DND-41 (cell line): ENCODE measurements at places on chromosomes 12 and 14.

GRCh38 chr12:90048918-90049317 lies 340.3 kb upstream of the ATP2B1 start:
- no peak overlapping the region for H3K27ac ChIP-seq
- DNase-seq = no peak
- no peaks in the 10 kb centered on the region for H3K4me1 ChIP-seq
- H3K27me3 ChIP-seq = no peaks in the 10 kb centered on the region

DNA sequence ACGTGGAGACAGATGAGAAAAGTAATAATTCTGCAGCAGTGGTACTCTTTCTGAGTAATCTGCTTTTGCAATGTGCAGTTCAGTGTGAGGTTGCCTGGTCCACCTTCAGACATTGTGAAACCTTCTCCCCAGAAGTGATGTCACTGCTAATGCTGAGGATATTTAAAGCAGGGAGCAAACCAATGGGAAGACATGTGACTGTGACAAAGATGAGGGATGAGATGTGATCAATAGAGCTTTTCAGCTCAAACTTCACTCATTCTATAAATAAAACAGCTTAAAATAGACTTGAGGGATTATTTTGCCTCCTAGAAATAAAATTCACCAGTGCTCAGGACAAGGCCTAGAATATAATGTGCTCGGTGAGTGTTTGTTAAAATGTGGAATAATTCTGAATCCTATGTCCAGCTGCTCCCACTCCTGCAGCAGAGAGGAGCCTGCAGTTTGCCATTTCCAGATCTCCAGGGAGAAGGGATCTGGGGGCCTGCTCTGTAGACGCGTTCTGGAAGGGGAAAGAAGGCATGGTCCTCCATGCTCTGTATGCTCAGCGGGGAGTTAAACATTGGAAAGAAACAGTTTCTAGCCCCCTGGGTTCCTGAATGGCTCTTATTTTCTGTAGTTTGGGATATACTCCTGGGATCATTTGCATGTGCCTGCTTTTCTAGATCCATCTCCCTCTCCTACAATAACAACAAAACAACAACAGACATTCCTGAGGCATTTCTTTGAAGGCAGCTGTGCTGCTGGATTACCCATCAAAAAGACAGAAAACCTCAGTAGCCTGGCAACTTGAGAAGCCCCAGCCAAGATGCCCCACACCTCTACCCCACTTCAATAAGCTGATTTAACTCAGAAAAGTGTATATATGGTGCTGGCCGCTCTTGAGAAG lies 8.9 kb downstream of the SLC7A8 start:
- H3K36me3 ChIP-seq = no peaks in the 10 kb centered on the region
- no peak for DNase-seq
- no peak overlapping the region for H3K4me3 ChIP-seq
- H3K4me1 ChIP-seq = no peaks in the 10 kb centered on the region
- H3K27me3 ChIP-seq = peaks cover 50% of the 10 kb centered on the region

- H3K27me3 ChIP-seq = no peaks in the 10 kb centered on the region
- H3K4me3 ChIP-seq = no peak overlapping the region
Measured at GRCh38 chr14:88352698-88353097, 29.6 kb upstream of the KCNK10 start.

GRCh38 chr14:89621791-89622638 lies 205.0 kb upstream of the FOXN3 start:
- H3K4me1 ChIP-seq = peaks cover 20% of the 10 kb centered on the region
- DNase-seq = no peak
- H3K36me3 ChIP-seq = no peaks in the 10 kb centered on the region
- H3K27ac ChIP-seq = no peak overlapping the region

- no peak overlapping the region for H3K4me3 ChIP-seq
- no peaks in the 10 kb centered on the region for H3K4me1 ChIP-seq
- no peaks in the 10 kb centered on the region for H3K27me3 ChIP-seq
- DNase-seq = no peak
- no peaks in the 10 kb centered on the region for H3K36me3 ChIP-seq
Measured at GRCh38 chr12:94507455-94507854, 47.8 kb upstream of the CEP83 start.

- DNase-seq = no peak
- no peak overlapping the region for H3K4me3 ChIP-seq
- H3K27me3 ChIP-seq = no peaks in the 10 kb centered on the region
Measured at GRCh38 chr12:97075934-97076630, 169.0 kb downstream of the NEDD1 start.

GRCh38 chr14:104112113-104112505 lies 26.3 kb upstream of the KIF26A start:
- no peaks in the 10 kb centered on the region for H3K27me3 ChIP-seq
- no peak for DNase-seq
- H3K36me3 ChIP-seq = no peaks in the 10 kb centered on the region
- no peak overlapping the region for H3K27ac ChIP-seq
- no peak overlapping the region for H3K4me3 ChIP-seq

GRCh38 chr14:61562321-61563161 lies 132.8 kb upstream of the HIF1A start:
- no peak overlapping the region for H3K4me3 ChIP-seq
- no peaks in the 10 kb centered on the region for H3K27me3 ChIP-seq
- DNase-seq = no peak
- H3K36me3 ChIP-seq = no peaks in the 10 kb centered on the region

GRCh38 chr12:3249081-3249800 lies 172.1 kb downstream of the TSPAN9 start:
- no peaks in the 10 kb centered on the region for H3K36me3 ChIP-seq
- no peak overlapping the region for H3K4me3 ChIP-seq
- no peak overlapping the region for H3K27ac ChIP-seq

DNA sequence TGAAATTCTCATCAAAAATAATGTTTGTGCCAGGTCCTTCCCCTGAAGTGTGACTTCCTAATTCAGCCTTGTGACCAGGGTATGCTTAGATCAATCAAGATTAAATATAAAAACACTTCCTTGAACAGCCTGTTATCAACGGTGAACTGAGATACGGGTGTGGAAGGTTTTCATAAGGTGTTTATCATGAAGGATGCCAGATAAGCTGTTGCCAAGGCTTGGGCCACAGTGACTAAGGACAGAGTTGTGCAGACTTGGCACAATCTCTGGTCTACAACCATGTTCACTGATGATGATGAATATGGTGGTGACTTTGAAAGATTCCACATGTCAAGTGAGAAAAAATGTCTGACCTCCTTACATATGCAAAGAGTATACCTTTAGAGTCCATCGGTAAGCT lies 51.3 kb upstream of the LIN7A start:
- no peaks in the 10 kb centered on the region for H3K27me3 ChIP-seq
- DNase-seq = no peak
- H3K4me3 ChIP-seq = no peak overlapping the region
- H3K27ac ChIP-seq = no peak overlapping the region
- no peaks in the 10 kb centered on the region for H3K36me3 ChIP-seq
- no peaks in the 10 kb centered on the region for H3K4me1 ChIP-seq

- no peaks in the 10 kb centered on the region for H3K4me1 ChIP-seq
- H3K4me3 ChIP-seq = no peak overlapping the region
- no peaks in the 10 kb centered on the region for H3K36me3 ChIP-seq
- H3K27me3 ChIP-seq = no peaks in the 10 kb centered on the region
- no peak overlapping the region for H3K27ac ChIP-seq
- no peak for DNase-seq
Measured at GRCh38 chr12:124131659-124132058, 158.6 kb downstream of the ZNF664 start.

DNA sequence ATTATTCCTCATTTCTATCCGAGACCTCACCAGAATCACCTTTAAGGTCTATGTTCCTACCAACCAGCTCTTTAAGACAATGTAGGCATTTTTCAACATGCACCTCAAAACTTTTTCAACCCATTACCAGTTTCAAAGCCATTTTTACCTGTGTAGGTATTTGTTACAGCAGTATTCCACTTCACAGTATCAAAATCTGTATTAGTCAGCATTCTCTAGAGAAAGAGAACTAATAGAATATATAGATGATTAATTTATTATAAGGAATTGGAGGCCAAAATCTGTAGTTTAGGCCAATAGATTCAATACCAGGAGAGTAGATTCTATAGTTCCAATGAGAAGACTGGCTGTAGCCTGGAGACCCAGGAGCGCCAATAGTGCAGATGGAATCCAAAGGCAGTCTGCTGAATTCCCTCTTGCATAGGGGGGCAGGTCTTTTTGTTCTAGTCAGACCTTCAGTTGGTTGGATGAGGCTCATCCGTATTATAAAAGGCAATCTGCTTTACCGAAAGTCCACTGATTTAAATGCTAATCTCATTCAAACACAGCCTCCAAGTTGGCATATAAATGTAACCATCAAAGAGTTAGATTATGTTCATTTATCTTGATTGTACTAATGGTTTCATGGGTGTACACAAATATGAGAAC lies 151.6 kb upstream of the SYT1 start:
- DNase-seq = no peak
- no peaks in the 10 kb centered on the region for H3K27me3 ChIP-seq
- H3K4me1 ChIP-seq = no peaks in the 10 kb centered on the region
- no peaks in the 10 kb centered on the region for H3K36me3 ChIP-seq
- H3K4me3 ChIP-seq = no peak overlapping the region

DNA sequence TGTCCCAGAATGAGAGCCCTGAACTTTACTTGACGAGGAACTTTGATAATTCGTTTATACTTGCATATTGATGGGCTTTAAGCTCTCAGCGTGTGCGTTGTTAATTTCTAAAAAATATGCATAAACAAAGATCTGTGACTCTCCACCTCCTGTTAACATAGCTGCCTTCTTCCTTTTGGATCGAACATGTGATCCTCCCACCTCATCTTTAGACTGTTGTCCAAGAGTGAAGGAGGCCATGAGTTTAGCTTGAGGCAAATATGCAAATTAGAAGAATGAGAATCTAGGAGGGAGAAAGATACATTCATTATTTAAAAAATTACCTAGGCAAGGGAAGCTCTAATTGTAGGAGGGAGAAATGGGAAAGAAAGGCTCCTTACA lies 617 bp downstream of the TTC8 start:
- no peaks in the 10 kb centered on the region for H3K36me3 ChIP-seq
- peaks cover 19% of the 10 kb centered on the region for H3K4me1 ChIP-seq
- H3K27ac ChIP-seq = peak overlapping the region; percentile 85; the same call in 1 of the 2 replicates

DNA sequence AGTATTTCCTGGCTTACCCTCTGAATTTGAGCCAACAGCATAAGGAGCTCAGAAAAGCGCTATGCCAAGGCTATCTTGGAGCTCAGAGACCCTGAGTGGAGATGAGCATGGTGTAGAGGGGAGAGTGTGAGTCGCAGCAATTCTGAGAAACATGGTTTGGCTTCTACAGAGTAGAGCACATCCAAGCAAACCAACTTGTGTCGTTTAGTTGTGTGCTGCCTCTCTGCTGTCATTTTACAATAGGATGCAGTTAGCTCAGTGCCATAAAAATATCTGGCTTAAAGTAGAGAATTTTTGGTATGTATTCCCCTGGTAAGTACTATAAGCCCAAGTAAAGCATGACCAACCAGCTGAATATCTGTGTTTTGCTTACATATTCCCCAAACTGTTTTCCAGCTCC lies 249.2 kb downstream of the TRHDE start:
- no peaks in the 10 kb centered on the region for H3K27me3 ChIP-seq
- no peak for DNase-seq
- no peak overlapping the region for H3K4me3 ChIP-seq
- no peak overlapping the region for H3K27ac ChIP-seq
- no peaks in the 10 kb centered on the region for H3K4me1 ChIP-seq
- H3K36me3 ChIP-seq = no peaks in the 10 kb centered on the region

DNA sequence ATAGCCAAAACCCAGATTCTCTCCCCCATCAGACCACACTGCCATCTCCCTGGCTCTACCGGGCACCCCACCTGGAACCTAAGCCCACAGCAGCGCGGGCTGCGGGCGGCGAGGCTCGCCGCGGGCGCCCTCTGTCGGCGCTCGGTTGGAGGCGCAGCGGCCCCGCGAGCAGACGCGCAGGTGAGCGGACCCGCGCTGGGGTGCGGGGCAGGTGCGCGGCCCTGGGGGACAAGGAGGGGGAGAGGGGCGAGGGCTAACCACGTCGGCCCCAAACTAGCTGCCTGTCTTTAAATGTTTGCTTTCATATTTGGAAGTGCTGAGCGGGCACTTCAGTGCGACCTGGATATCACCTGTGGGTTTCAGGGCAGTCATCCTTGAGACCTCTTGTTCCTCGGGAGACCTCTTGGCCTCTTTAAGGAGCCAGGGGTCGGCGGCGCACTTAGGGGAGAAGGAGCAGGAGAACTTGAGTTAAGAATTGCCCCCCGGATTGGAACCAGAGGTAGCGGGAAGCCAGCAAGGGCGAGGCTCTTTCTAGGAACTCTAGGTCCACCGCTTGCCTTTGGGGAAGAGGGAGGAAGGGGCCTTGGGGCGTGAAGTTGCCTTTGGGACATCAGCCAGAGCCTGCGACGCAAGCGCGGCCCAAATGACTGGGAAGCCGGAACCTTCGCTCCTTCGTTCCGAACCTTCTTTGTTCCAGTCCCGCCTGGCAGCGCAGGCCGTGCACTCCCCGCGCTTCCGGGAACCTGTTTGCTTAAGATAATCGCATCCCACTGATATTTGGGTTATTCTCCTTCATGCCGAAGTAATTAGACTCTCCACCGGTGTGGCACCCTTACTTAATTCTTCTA lies 78.7 kb downstream of the NEDD1 start:
- DNase-seq = no peak
- no peaks in the 10 kb centered on the region for H3K36me3 ChIP-seq
- H3K27ac ChIP-seq = no peak overlapping the region
- no peak overlapping the region for H3K4me3 ChIP-seq
- no peaks in the 10 kb centered on the region for H3K4me1 ChIP-seq

DNA sequence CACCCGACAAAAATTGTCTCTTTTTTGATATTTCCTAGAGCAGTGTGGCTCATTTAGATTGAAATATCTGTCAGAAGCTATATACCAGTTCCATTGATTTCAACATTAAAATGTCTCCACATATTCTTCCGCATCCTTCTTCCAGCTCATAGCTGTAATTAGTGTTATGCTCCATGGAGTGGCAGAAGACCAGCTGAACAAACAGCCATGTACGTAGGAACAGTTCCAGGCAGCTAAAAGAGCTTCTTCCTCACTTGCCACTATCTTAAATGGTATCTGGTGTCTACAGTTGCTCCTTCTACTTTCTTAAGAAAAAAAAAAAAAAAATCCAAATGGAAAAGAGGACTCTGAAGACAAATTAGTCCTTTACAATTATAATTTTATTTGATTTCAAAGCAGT lies 848.0 kb downstream of the DIO2 start:
- DNase-seq = no peak
- no peak overlapping the region for H3K4me3 ChIP-seq
- no peaks in the 10 kb centered on the region for H3K36me3 ChIP-seq
- no peaks in the 10 kb centered on the region for H3K27me3 ChIP-seq
- H3K4me1 ChIP-seq = no peaks in the 10 kb centered on the region
- no peak overlapping the region for H3K27ac ChIP-seq

DNA sequence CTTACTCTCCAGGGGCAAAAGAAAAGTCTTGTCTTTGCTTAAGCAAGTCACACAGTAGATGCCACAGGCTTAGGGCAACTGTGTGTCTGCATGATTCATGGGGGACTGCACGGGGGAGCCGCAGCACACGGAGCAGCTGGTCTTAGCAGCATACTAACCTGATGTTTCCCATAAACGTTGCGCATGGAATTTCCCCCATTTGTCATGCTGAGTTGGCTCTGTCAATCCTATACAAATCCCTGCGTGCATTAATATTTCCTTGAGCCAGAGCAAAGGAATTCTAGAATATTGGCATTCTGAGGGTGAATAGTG lies 71.2 kb downstream of the SAMD4A start:
- H3K27me3 ChIP-seq = peaks cover 34% of the 10 kb centered on the region
- no peaks in the 10 kb centered on the region for H3K4me1 ChIP-seq
- no peak overlapping the region for H3K4me3 ChIP-seq
- no peak for DNase-seq
- no peaks in the 10 kb centered on the region for H3K36me3 ChIP-seq
- H3K27ac ChIP-seq = no peak overlapping the region
